ENCODE measurements at places on chromosomes 13 and 19.

DNA sequence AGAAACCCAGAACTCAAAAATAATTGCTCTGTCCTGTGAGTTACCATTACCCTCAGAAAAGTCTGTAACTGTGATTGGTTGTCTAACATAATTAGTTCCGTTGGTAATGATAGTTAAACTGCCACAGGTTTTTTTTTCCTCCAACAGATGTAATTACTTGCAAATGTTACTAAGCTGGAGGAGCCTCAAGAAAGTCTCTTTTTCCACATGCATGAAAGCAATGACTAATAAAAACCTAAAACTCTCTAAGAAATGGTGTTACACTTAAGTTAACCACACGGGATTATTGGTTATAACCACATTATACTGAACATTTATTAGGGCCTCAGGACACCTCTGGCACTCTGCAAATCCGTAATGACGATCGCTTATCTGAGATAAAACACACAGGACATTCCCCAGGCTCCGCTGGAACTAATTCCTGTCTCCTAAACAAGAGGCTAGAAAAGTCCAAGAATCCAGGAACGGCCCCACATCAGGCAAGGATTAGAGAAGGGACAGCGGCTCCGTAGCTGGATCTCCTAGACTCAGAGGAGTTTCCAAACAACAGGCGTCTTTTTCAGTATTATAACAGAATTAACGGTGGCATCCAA lies 753 bp downstream of the ZNF235 start:
- DNase-seq, result peak; percentile 28

DNA sequence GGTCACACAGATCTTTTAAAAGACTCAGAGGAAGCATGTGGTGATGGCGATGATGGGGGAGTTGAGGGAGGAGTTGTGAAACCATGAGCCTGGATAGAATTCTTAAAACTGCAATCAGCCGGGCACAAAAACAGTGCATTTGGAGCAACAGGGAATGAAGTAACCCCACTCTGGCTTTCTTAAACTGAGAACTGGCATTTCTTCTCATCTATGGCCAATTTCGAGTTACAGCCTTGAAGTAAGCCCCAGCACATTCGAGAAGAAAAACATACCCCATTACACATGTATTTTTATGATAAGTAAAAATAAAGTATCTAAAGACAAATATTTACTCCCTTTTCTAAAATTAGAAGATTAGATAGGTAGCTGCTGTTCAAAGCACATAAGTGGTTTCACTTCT lies 70.1 kb downstream of the DCLK1 start:
- DNase-seq, result peak; percentile 15

DNA sequence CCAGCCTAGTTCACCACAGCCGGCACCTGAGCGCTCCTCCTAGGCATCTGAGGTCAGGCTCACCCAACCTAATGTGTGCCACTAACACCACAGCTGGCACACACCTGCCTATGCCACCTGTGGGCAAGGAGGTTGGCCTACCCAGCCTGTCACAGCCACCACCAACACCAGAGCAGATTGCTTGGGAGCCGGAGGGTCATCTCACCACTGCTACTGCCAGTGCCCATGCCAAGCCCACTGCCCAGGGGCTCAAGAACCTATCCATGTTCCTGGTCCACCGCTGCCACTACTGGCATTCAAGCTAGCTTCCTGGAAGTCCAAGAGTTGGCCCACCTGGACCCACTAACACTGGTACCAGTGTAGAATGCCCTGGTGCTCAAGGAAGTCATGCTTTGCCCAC lies 42.5 kb downstream of the F2RL3 start:
- no peak for DNase-seq

GRCh38 chr19:3459089-3459881 lies 21.0 kb downstream of the SMIM24 start:
- peak; percentile 28 for DNase-seq

DNA sequence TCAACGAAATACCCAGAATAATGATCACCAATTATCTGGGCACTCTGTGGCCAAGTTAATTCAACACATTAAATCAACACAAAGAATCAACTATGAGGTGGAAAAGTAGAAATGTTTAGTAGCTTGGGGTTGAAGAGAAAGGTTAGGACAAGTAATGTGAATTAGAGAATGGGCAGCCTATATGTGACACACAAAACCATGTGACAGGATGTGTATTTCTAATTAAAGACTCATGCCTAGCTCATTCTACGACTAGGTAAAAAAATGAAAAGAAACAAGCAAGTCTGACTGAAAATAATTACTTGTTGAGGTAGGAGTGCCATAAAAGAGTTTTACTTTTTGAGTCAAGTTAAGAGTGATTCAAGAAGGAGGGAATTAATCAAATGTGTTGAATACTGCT lies 2646.0 kb upstream of the PCDH20 start:
- no peak for DNase-seq

DNA sequence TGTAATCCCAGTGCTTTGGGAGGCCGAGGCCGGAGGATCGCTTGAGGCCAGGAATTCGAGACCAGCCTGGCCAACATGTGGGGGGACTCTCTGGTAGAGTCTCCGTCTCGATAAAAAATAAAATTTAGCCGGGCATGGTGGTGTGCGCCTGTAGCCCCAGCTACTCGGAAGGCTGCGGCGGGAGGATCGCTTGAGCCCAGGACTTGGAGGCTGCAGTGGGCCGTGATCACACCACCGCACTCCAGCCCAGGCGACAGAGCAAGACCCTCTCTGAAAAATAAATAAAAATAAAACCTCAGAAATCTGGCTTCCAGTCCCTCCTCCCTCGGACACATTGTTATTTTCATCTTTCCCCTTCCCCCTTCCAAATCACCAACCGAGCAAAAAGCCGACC lies 332 bp downstream of the IRGQ start:
- no peak for DNase-seq

DNA sequence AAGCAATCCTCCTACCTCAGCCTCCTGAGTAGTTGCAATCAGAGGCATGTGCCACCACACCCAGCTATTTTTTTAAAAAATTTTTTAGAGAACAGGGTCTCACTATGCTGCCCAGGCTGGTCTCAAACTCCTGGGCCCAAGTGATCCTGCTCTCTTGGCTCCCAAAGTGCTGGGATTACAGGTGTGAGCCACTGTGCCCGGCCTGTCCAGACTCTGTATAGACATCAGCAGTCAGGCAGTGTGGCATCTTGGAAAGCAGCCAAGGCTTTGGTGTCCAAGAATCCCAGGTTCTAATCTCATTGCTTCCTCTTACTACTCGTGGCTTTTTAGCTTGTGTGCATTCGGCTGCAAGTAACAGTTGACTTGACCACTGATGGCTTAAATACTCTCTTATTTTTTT lies 43.4 kb downstream of the BICRA start:
- DNase-seq, result no peak

DNA sequence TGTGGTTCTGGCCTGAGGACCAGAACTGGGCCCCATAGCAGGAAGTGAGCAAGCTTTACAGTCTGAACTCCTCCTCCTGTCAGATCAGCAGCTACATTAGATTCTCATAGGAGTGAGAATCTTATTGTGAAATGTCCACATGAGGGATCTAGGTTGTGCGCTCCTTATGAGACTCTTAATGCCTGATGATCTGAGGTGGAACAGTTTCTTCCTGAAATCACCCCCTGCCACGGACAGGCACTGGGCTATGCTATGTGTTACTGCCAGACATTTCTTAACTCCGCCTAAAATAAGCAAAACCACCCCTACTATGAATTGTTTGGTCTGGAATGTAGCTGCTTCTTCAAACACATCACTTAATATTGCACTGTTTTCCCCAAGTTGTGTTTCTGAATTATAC lies 4.6 kb downstream of the FBXL3 start:
- DNase-seq, result no peak

GRCh38 chr13:102369302-102369701 lies 32.5 kb downstream of the FGF14 start:
- peak; percentile 64 for DNase-seq

DNA sequence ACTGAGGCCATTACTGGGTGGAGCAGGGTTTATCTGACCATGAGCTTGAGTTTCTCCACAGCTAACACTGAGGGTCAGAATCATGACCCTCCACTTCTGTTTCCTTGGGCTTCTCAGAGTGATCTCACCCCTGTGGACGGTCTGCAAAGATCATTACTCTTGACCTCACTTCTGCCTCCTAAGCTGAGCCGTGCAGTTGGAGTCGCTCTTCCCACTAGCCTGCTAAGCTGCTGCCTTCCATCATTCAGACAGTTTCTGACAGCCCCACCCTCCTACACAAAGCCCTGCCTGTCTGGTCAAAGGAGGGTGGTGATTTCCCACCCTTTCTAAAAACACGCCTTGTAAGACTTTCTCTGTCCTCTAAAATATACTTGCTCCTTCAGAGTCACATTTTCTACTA lies 9.3 kb upstream of the FRY start:
- no peak for DNase-seq

GRCh38 chr13:109243311-109243951 lies 543.0 kb downstream of the IRS2 start:
- no peak for DNase-seq

- peak; percentile 57 for DNase-seq
Observed at GRCh38 chr19:49555600-49556411, 24.6 kb downstream of the NOSIP start.

Measured in DMS53 (cell line).